ENCODE measurements at places on chromosomes 1 and 21.

DNA sequence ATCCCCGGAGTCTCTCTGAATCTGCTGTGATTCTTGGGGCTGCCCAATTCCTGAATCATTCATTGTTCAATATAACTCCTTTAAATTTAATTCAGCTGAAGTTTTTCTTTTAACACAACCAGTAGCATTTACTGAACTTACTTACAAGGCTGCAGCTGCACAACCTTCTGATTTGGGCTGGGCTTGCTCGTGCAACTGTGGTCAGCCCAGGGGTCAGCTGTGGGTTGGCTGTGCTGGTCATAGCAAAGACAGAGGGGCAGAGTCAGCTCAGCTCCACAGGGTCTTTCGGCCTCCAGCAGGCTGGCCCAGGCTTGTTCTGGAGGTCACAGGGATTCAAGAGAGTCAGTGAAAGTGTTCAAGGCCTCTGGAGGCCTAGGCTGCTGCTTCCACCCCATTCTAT lies 186.1 kb downstream of the MATN1 start:
- no peak for DNase-seq

DNA sequence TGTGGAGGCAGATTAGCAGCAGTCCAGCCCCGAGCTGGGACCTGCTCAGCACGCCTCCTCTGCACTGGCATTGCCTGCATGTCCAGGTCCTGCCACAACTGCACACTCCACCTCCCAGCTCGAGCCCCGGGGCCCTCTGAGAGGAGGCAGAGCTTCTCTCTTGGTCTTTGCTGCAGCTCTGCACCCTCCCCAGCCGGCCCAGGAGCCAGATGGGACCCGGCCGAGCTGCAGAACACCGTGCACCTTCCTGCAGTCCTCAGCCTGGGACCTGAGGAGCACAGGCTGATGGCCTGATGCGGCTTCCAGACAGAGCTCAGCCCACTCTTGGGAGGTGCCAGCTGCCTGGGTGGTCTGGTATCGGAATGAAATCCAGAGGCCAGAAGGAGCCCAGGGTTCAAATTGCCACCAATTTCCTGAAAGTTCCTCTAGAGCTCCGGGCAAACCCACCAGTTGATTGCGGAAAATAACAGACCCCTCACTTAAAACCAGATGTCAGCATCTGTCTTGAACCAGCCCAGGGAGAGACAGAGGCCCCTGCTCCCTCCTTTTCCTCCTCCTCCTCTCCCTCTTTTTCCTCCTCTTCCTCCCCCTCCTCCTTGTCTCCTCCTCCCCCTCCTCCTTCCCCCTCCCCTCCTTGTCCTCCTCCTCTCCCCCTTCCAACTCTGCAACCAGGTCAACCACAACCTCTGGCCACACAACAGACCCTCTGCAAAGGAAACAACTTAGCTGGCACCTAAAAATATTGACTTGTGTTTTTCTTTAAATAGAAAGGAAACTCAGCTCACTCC lies 10.6 kb upstream of the SPSB1 start:
- no peak for DNase-seq

DNA sequence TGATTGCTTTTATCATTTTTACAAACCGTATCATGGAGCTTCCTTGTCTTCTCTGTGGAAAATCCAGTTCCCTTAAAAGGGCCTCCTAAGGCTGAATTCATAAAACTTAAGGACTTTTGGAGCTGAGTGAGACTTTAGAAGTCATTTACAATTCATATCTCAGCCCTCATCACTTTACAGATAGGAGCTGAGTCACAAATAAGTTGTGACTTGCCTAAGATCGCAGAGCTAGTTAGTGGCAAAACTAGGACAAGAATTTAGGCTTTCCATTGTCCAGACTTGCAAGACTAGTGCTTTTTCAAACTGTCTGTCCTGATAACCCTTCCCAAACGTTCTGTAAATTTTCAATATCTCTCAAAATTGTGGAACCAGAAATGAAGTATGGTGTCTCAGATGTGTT lies 37.3 kb downstream of the C1orf21 start:
- DNase-seq, result no peak

DNA sequence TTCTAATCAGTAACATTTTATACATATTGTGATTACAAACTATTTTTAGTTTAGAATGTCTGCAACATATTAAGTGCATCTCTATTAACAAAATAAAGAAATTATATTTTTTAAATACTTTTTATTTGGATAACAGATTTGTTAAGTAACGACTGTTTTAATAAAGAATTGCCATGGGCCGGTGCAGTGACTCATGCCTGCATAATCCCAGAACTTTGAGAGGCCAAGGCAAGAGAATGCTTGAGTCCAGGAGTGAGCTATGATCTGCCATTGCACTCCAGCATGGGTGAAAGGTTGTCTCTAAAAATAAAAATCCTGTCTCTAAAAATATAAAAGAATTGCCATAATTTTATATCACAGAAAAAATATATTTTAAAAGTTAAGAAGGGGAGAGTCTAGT lies 4.1 kb downstream of the LRRIQ3 start:
- no peak for DNase-seq

- no peak for DNase-seq
Measured at GRCh38 chr1:6961905-6962477, 176.7 kb downstream of the CAMTA1 start.

GRCh38 chr1:33081554-33082305 lies 777 bp downstream of the AZIN2 start:
- DNase-seq, result peak; percentile 81

DNA sequence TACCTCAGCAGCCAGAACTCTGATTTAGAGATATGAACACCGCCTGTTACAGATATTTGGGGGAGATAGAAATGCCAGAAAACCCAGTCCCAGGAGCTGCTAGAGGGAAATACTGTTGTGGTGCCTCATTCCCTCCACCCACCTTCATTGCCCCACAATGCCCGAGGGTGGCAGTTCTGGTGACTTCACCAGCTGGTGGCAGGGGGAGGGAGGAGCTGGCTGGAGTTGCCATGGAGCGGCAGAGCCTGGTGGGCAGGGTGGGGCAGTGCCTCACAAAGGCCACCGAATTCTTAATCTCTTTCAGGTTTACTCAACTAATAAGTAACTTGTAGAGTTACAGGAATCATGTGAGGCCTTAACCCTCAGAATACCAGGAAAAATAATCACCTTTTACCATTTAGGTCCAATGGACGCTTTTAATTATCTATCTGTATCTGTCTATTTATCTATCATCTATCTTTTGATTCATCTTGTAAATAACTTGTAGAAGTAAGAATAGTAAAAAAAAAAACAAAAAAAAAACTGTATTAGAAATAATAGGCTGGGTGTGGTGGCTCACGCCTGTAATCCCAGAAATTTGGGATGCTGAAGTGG lies 11.7 kb upstream of the S100A11 start:
- DNase-seq, result peak; percentile 79

DNA sequence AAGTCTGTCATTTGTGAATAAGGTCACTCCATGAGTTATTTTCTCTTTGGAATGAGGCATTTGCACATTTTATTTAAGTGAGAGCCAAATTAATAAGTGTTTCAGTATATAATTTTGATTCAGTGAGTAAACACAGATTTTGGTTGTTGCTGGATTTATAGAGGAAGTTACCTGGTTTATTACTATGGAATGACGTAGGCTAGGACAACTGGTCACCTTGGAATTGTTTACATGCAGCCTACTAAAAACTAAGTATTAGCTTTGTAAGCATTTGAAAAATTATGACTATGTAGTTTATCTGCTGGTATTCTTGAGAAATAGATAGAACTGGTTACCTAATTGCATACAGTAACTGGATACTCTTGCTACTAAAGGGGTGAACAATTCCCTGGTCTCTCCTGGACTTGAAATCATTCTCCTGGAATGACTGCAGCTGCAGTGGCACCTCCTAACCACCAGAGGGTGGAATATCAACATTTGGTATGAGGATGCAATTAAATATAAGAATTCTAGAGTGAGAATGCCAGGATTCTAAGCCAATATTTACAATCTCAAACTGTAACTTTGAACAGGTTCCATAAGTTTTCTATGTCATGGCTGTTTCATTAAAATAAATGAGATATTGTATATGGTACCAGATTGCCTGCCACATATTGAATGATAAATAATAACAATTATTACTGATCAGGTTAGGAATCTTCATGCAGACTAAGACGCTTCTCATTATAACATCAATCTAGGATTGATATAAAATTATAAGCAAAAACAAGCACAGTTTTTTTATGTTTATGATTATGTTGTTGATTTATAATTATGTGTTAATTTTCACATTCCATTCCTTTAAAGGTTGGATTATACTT lies 3.5 kb upstream of the KRTAP27-1 start:
- DNase-seq, result peak; percentile 37
